ENCODE measurements at places on chromosomes 1 and 21.

GRCh38 chr1:21663951-21664805, 5.0 kb downstream of the RAP1GAP start:
- DNase-seq: no peak

- no peak for DNase-seq
These were observed 566.1 kb downstream of the PTPRU start for GRCh38 chr1:29802181-29803068.

GRCh38 chr1:246797597-246797996, 73.4 kb downstream of the SCCPDH start:
- no peak for DNase-seq

- no peak for DNase-seq
These were observed 7.6 kb downstream of the NHLH1 start for GRCh38 chr1:160374306-160375110.

DNA sequence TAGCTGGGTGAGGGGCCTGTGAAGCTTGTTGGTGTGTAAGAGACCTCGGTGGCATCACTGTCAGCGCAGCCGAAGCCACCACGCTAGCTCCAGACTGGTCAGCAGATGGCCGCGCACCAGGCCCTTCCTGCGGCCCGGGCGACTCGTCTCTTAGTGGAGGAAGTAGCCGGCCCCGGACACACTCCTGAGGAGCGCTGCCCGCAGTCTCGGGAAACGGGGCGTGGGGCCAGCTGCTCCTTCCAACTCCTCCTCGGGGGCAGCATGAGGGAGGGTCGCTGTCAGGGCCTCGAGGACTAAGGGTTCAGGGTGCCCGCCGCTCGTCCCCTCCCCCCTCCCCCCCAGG, 20.4 kb downstream of the H3-3A start:
- DNase-seq: no peak

- no peak for DNase-seq
These were observed 38.8 kb upstream of the RGS8 start for GRCh38 chr1:182723200-182723599.

DNA sequence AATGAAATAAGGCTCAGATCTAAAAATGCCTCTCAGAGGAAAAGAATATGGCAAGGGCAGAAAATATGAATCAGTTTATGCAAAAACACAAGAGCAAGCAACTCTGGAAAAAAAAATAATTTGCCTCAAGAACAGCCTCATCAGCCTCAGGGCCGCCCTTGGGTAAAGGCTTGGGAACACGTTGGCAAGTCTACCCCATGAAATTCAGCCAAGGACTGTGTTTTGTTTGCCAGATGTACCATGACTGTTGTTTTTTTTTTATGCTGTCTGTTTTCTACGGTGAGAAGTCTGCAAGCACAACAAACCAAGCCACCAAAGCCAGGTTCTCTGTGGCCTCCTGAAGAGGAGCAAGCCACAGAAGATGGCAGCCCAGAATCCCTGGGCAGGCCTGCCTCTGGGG, 18.0 kb downstream of the HHIPL2 start:
- DNase-seq: no peak

- no peak for DNase-seq
These were observed 76.9 kb downstream of the COQ8A start for GRCh38 chr1:227016990-227017389.

DNA sequence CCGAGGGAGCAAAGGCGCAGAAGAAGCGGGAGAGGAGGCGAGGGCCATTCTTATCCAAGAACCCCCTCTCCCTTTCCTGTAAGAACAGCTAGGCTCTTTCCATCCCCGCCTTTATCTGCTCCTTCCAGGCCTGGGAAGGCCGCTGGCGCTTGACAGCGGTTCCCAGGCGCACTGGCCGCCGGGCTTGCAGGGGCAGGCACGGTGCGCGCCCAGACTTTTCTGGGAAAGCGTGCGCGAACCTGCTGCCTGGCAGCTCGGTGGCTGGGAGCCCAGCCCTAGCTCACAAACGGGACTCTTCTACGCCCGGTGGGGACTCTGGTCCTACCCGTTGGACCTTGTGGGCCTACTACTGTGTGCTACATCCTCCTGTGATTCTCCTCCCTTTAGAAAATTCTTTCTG, 8.8 kb upstream of the IFNLR1 start:
- no peak for DNase-seq

GRCh38 chr1:6392809-6393399, 663 bp downstream of the ACOT7 start:
- no peak for DNase-seq

GRCh38 chr1:200979574-200980451, 43.7 kb downstream of the KIF21B start:
- DNase-seq: no peak

DNA sequence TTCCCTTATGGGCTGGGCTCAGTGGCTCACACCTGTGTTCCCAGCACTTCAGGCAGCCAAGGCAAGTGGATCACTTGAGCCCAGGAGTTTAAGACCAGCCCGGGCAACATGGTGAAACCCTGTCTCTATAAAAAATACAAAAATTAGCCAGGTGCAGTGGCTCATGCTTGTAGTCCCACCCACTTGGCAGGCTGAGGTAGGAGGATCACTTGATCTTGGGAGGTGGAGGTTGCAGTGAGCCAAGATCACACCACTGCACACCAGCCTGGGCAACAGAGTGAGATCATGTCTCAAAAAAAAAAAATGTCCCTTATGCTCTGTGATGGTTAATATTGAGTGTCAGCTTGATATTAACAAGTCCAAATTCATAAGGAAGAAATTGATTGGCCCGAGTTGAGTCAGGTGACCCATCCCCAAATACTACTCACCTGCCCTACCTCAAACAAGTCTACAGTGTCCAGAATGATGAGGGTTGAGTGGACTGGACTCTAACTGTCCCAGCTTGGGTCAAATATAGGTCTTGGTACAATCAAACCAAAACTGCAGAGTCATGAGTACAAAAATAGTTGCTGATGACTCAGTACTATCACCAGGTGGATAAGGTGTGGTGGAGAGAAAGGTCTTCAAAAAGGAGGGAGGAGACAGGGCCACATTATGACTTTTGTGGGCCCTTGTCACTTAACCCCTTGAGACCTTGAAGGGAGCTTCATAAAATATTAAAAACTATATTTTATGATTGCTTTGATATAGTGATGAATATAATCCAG, 161.0 kb downstream of the ZNF326 start:
- no peak for DNase-seq

- no peak for DNase-seq
These were observed 1.0 kb upstream of the DCAF6 start for GRCh38 chr1:167935216-167936067.

DNA sequence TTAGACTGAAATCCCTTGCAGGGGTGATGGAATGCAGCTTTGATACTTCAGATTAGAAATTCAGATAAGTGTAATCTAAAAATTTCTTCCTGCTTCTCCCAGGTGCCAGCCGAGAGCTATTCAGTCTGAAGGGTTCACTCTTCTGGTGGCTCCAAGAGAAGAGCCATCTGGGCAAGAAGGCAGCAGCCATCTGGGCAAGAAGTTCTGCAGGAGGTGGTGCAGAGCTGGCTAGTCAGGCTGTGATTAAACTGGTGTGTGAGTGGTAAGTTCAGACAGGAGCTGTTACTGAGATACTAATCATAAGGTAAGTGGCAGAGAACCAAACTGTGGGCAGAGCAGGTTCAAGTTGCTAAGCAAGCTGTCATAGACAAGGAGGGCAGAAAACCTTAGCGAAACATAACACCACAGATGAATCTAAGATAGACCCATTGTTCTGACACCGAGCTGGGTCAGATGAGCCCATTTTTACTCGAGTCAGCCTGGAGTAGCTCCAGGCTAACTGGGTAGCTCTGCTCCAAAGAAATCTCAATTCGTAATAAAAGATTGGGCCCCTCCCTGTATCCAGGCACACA, 14.4 kb upstream of the TP53BP2 start:
- no peak for DNase-seq

DNA sequence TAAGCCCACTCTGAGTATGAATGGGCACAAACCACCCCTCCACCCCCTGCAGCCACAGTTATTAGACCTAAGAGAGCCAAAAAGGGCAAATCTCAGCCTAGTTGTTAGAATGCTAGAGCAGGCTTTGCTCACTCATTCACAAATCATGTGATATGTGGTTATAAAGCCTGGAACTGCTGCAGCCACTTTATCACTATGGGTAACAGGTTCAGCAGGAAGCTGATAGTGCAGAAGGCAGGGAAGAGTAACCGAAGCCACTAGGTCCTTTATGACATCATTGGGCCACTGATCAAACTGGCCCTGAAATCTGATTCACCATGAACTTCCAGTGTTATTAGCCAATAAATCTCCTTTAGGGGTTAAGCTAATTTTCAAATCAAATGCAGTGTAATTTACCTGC, 134.7 kb downstream of the GRIK1 start:
- DNase-seq: no peak

GRCh38 chr1:14083277-14083676, 383.3 kb downstream of the PRDM2 start:
- no peak for DNase-seq

DNA sequence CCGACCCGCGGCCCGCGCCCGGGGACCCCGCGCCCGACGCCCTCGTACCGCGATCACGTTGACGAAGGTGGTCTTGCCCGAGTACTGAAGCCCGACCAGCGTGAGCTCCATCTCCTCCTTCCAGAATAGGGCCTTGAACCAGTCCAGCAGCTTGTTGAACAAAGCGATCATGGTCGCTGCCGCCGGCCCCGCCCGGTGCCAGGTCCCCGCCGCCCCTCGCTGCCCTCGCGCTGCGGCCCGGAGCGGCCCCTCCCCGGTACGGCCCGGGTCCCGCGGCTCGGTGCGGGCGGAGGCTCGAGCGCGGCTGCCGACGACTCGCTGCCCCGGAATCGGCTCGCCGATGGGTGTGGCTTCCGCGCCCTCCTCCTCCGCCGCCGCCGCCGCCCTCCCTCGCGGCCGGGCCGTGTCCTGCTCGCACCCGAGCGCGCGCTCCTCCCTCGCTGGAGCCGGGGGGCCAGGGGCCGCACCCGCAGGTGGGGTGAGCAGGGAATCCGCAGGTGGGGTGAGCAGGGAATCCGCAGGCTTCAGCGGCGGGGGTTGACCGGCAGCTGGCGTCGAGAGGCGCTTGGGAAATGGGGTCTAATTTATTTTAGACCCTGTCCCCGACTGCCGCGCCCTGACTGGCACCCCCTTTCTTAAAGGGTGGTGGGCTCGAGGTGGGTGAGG, at the start of gene ARL8A:
TSS of gene ARL8A (minus strand) at position 336 of the 666 bp plus-strand sequence. CDS start at position 171, 165 bp downstream.
- no peak for DNase-seq

DNA sequence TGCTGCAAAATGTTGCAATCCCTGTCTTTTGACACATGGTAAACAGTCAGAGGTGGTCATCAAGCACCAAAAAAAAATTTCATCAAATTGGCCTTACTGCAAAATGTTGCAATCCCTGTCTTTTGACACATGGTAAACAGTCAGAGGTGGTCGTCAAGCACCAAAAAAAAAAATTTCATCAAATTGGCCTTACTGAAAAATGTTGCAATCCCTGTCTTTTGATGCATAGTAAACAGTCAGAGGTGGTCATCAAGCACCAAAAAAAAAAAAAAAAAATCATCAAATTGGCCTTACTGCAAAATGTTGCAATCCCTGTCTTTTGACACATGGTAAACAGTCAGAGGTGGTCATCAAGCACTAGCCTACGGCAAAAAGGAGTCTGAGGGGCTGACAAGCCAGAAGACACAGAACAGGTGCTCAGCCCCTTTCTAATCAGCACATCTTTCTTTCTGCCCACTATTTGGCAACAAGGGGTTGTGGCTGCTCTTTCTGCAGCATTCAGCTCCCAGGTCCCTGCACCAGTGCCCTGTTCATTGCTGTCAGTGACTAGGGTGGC, 223.8 kb downstream of the KCNH1 start:
- DNase-seq: no peak

- no peak for DNase-seq
These were observed 143.2 kb downstream of the KCTD3 start for GRCh38 chr1:215710036-215710898.

GRCh38 chr1:9586147-9586766, 2.5 kb upstream of the TMEM201 start:
- DNase-seq: no peak

GRCh38 chr1:93435443-93435842, 12.5 kb upstream of the FNBP1L start:
- DNase-seq: no peak
